ENCODE measurements at places on chromosomes 2 and 18.

GRCh38 chr2:58427572-58428095 is 186.5 kb upstream of the FANCL start:
- peak; percentile 20 for DNase-seq

GRCh38 chr2:195026261-195026660 is 630.8 kb upstream of the SLC39A10 start:
- no peak for DNase-seq

- DNase-seq, result no peak
These were observed 37.8 kb downstream of the SLC14A2 start for GRCh38 chr18:45653090-45653489.

GRCh38 chr18:25089470-25089869 is 262.5 kb downstream of the ZNF521 start:
- DNase-seq, result no peak

- DNase-seq, result no peak
These were observed 20.9 kb upstream of the TFPI start for GRCh38 chr2:187574969-187575750.

DNA sequence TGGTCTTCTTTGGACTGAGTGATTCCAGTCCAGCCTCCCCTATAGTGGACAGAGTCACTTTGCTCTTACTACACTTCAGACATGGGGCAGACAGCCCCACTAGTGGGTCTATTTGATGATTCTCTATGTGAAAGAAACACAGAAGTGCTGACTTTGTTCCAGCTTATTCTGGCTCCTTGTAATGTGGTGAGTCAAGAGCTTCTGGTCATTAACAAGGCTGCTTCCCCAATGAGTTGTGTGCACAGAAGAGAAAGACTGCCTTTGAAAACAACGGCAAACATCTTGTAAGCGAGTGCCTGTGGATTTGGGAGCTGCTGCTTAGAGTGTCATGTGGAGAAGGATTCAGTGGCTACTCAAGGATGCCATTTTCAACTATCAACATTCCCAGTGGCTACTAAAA is 39.1 kb downstream of the RMC1 start:
- no peak for DNase-seq

- no peak for DNase-seq
These were observed 23.9 kb upstream of the CEP68 start for GRCh38 chr2:65032019-65032975.

DNA sequence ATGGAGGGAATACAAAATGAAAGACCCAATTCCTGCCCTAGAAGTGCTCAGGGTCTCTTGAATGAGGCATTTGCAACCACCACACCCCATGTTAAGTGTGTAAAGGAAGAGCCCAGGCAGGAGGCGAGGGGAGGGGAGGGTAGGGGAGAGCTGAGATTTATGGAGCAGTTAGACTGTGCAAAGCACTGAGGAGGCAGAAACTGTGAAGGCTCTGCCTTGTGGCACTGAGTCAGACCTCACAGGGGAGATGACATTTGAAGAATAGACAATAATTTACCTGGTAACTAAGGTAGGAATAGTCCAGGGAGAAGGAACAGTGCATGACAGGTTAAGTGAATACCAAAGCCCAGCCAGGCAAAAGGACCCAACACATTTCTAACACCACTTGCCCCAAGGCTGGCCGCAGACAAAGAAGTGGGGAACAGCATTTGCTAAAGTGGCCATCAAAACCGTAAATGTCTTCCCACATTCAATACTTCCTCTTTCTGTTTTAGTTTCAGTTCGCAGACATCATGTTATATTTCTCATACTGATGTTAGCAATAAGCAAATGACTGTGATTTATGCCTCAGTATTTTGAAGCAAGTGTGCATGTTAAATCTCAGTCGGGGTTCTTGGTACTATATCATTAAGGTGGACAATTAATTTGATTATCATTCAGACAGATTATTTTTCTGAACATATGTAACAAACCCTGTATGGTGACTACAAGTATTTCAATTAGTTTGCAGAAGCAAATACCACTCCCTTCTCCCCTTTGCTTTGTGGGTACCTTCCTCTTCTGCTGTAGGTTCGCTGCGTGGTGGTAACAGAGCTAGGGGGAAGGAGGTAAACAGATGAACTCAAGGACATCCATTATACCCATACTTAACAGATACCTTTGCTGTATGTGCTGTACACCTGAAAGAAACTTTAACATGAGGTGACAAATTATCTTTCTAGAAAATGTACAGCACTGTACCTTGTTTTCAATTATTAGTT is 27.5 kb downstream of the CDH20 start:
- peak; percentile 11 for DNase-seq

DNA sequence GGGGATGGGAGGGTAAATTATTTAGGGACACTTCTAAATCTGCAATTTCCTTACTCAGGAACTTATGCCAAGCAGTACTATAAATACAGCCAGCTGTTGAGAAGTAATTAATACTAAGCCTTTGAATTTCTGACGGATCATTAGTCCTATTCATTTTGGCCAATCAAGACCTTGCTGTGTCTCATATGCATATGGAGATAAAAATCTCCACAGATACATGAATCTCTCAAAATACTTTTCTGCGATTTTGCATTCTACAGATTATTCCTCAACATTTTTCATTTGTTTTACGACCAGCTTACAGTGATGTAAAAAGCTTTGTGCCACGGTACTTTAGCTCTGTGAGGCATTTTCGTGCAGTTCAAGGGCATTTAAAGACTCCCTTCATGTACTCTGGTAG is 16.7 kb downstream of the LANCL1 start:
- no peak for DNase-seq

DNA sequence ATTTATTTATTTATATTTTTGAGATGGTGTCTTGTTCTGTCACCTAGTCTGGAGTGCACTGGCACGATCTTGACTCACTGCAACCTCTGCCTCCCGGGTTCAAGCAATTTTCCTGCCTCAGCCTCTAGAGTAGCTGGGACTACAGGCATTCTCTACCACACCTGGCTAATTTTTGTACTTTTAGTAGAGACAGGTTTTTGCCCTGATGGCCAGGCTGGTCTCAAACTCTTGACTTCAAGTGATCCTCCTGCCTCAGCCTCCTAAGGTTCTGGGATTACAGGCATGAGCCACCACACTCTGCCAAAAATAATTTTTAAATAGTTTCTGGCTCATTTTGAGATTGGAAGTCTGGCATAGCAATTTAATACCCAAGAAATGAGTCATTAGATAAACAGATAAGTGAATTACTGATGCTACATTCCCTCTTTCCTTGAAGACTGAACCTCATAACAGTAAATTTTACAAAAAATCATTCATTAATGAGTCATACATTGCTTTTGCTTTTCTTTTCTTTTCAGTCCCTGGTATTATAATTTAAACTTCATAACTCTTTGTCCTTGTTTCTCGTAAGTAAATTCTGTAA is 881.6 kb upstream of the PIK3C3 start:
- no peak for DNase-seq

GRCh38 chr2:235843591-235844395 is 324.4 kb downstream of the GBX2 start:
- no peak for DNase-seq

GRCh38 chr2:240224676-240225075 is 84.2 kb upstream of the OTOS start:
- no peak for DNase-seq

DNA sequence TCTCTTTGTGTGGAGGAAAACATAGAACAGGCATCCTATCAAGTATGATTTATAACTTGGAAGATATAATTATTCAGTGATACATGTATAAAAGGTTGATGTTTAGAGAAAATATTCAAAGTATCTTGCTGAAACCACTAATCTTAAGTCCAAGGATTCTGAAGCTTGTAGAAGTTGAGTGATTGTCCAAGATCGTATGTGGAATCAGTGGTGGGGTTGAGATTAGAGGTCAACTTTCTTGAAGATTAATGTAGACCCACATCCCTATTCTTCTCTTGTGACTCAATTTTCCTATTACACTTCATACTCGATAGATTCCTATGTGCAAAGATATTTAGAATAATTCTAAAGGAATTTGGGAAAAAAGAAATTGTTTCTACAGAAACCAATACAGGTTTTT is 1565.9 kb upstream of the ACVR2A start:
- DNase-seq, result no peak

DNA sequence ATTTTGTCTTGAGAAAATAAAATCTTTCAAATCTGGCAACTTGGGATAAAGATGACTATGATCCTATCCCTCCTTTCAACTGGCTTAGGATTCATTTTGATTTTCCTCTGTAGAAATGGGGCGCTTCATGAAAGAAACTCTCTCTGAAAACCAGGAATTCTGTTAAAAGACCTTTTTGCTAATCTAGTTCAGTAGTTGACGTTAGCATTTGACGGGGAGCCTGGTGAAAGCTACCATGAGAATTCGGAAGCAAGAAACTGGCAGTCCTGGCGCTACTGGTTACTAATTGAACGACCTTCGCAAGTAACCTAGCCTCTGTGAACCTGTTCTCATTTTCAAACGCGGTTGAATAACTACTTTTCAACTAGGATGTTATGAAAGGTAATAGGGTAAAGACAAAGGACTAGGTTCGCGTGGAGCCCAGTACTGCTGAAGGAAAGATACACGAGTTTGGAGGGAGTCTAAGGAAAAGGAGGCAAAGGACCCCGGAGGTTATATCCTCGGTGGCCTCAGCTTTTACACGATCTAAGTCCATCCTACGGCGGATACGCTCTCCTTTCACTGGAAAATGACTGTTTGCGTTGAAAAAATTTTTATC is 604 bp upstream of the STK11IP start:
- DNase-seq, result peak; percentile 28

GRCh38 chr2:120735746-120736170 is at the start of gene GLI2:
Gene GLI2, plus strand, starts transcription at chr2:120735868. Its CDS starts 61,453 bp downstream, at chr2:120797321.
- DNase-seq, result peak; percentile 74

DNA sequence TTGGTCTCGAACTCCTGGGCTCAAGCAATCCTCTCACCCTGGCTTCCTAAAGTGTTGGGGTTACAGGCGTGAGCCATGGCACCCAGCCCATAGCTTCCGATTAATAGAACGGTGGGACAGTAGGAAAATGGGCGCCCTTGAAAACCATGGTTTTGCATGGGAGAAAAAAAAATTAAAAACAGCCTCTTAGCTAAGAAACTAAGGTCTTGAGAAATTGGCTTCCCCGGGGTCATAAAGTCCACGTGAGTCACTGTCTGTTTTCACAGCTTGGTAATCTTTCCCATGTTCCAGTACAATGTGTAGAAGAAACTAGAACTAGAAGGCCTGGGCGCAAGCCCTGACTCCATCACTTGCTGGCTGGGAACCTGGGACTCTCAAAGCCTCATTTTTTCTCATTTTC is 20.7 kb downstream of the B3GNT2 start:
- no peak for DNase-seq

GRCh38 chr2:6835467-6835866 is 30.2 kb downstream of the CMPK2 start:
- no peak for DNase-seq

- DNase-seq, result peak; percentile 37
These were observed 10.3 kb upstream of the HOXD1 start for GRCh38 chr2:176178038-176178756.

DNA sequence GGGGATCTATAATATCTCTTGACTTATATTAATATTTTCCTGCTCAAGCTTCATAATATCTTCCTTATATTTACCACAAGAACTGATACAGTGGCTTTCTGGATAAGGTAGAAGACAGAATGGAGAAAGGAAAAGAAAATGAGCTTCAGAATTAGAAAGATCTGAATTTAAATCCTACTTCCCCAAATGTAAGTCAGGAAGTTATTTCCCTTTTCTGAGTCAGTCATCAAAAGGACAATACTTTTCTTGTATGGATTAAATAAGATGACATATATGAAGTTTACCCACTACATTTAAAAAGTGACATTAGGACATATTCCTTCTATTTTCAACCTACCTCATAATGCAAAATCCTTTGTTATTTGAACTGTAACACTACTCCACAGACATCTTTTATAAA is 19.0 kb downstream of the KRCC1 start:
- DNase-seq, result no peak

GRCh38 chr2:163970058-163970813 is 234.4 kb upstream of the FIGN start:
- no peak for DNase-seq

GRCh38 chr2:36754578-36754977 is 58.1 kb downstream of the VIT start:
- no peak for DNase-seq

DNA sequence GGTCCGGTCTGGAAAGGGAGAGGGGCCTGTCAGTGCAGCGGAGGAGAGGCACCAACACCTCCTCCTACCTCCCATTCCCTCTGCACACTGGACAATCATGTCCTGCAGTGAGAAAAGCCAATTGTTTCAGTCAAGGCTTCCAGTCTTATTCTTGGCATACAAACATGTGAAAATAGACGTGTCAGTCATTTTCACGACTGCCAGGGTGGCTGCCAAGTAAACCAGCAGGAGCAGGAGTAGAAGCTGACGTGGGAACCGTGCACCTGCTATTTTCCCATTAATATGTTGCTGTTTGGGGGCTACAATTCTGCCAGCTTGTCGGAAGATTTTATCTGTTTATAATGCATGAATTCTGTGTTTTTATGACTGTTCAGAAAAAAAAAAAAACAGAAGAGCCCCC is 202.3 kb downstream of the SPP2 start:
- DNase-seq, result no peak

DNA sequence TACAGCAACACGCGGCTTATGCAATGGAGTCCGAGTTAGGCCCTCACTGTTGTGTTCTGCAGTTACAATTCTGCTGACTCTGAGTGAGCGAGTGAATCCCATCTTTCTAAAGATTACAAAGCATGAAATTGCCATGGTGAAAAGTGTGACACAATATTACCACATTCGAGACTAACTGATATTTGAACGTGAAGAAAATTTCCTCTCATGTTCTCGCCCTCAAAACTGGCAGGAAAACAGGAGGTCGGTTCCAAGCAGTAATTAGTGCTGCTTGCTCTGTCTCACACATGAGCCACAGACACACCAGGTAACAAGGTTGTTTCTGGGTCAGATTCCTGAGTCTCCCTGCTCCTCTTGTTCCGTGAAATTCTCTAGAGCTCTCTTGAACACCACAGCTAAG is 93.7 kb upstream of the RIOK3 start:
- DNase-seq, result no peak

DNA sequence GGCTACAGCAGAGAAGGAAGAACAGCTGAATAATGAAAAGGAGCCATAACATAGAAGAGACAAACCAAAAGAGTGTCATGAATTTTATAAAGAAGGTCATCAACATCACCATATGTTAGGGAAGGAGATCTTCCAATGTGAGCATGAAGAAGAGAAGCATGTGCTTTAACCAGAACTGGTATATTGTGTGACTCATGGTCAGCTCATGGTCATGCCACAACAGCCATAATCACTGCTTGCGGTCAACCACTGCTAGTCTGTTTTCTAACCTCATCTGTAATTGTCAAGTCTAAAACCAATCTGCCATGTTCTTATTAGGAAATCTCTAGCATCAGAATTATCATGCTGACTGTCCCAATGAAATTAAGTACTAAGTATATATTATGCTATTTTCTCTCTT is 204.1 kb upstream of the VRK2 start:
- DNase-seq, result no peak

GRCh38 chr2:73970850-73971471 is 13.7 kb upstream of the TET3 start:
- peak; percentile 44 for DNase-seq

GRCh38 chr2:95056461-95057459 is 31.3 kb downstream of the MAL start:
- no peak for DNase-seq

GRCh38 chr2:65320042-65320725 is 92.6 kb downstream of the ACTR2 start:
- DNase-seq, result peak; percentile 62

GRCh38 chr2:221486106-221486505 is 86.0 kb downstream of the EPHA4 start:
- DNase-seq, result no peak

Measured in GM13977 (cell line).